GM23338 (cell line): ENCODE measurements at places on chromosomes 16 and 17. TPM values are rescaled to one million over a fixed set of nuclear protein-coding genes. Genes with fewer than 3 reads are reported as not detected.

DNA sequence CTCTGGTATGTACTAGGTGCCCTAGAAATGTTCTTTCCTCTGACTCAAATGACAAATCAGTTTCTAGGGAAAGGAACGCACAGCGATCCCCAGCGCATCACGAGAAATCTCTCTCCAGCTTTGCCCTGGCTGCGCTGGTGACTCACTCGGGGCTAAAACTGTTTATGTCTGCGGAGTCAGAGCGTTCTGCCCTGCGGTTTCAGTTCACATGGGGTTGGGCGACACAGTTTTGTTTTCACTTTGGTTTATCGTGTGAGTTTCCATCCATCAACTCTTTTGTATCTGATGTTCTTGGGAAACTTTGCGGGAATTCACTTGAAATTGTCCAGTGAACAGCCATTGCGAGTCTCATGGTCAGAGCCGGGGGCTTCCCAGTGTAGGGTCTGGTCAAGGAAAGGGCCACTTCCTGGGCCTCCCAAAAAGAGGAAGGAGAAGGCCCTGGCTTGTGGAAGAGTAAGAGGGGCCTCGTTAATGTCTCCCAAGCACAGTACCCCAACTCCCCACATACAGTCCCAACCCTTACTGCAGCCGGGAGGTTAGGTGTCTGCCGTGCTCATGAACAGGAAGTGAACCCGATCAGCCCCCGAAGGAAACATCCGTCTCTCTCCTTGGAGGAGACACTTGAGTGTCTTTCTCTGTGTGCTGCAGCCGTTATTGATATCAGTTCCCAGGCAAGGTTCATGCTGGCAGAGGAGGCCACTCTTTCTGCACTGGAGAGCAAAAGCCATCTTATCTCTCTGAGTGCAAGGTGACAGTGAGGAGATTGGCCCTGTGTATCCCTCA, 643.2 kb downstream of the WWOX start:
- no peaks in the 10 kb centered on the region for H3K27me3 ChIP-seq
- no peak overlapping the region for H3K27ac ChIP-seq
- no peaks in the 10 kb centered on the region for H3K4me1 ChIP-seq
- H3K4me3 ChIP-seq = no peak overlapping the region
- DNase-seq = no peak
- no peaks in the 10 kb centered on the region for H3K36me3 ChIP-seq

- H3K4me3 ChIP-seq = no peak overlapping the region
- no peaks in the 10 kb centered on the region for H3K36me3 ChIP-seq
- H3K27ac ChIP-seq = no peak overlapping the region
- no peaks in the 10 kb centered on the region for H3K27me3 ChIP-seq
- H3K4me1 ChIP-seq = no peaks in the 10 kb centered on the region
Observed at GRCh38 chr16:85856079-85856478, 42.9 kb upstream of the IRF8 start.

GRCh38 chr17:31654936-31655335, 204.1 kb downstream of the COPRS start:
- H3K27me3 ChIP-seq = no peaks in the 10 kb centered on the region
- no peak overlapping the region for H3K27ac ChIP-seq
- H3K4me1 ChIP-seq = no peaks in the 10 kb centered on the region
- H3K36me3 ChIP-seq = no peaks in the 10 kb centered on the region
- DNase-seq = no peak

GRCh38 chr17:62017912-62018311, 47.2 kb downstream of the MED13 start:
- no peak for DNase-seq
- H3K27ac ChIP-seq = no peak overlapping the region
- no peaks in the 10 kb centered on the region for H3K4me1 ChIP-seq
- no peaks in the 10 kb centered on the region for H3K27me3 ChIP-seq
- H3K4me3 ChIP-seq = no peak overlapping the region

- no peaks in the 10 kb centered on the region for H3K4me1 ChIP-seq
- H3K27ac ChIP-seq = no peak overlapping the region
- DNase-seq = no peak
- peaks cover 41% of the 10 kb centered on the region for H3K36me3 ChIP-seq
Observed at GRCh38 chr17:3826191-3826590, 19.9 kb downstream of the NCBP3 start.

- H3K4me1 ChIP-seq = no peaks in the 10 kb centered on the region
- no peak overlapping the region for H3K4me3 ChIP-seq
- no peaks in the 10 kb centered on the region for H3K36me3 ChIP-seq
- DNase-seq = no peak
- H3K27ac ChIP-seq = no peak overlapping the region
- no peaks in the 10 kb centered on the region for H3K27me3 ChIP-seq
Observed at GRCh38 chr17:17367931-17368330, 64.8 kb downstream of the NT5M start.

GRCh38 chr17:2060385-2060658, 5.4 kb downstream of the HIC1 start:
- peaks cover 29% of the 10 kb centered on the region for H3K4me1 ChIP-seq
- H3K36me3 ChIP-seq = no peaks in the 10 kb centered on the region
- no peak overlapping the region for H3K27ac ChIP-seq
- H3K4me3 ChIP-seq = no peak overlapping the region

GRCh38 chr16:66293932-66294331, 72.6 kb upstream of the CDH5 start:
- no peaks in the 10 kb centered on the region for H3K36me3 ChIP-seq
- no peak for DNase-seq
- no peak overlapping the region for H3K4me3 ChIP-seq
- no peaks in the 10 kb centered on the region for H3K4me1 ChIP-seq
- H3K27me3 ChIP-seq = no peaks in the 10 kb centered on the region
- H3K27ac ChIP-seq = no peak overlapping the region

DNA sequence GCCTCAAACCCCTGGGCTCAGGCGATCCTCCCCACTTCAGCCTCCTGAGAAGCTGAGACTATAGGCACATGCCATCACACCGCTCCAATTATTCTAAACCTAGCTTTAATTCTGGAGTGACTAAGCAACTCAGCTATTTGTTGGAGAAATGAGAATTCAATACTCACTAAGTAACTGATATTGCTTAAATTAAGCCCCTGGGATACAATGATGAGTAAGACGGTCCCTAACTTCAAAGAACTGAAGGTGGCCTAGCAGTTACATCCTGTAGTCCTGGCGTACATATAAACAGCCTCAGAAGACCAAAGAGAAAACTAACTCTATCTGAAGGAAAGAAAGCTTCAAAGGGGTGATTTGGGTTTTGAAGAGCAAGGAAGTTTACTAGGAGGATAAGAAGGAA, 25.0 kb downstream of the XPO6 start:
- H3K27ac ChIP-seq = peak overlapping the region; percentile 11; the same call in 1 of the 2 replicates
- no peak overlapping the region for H3K4me3 ChIP-seq
- H3K4me1 ChIP-seq = peaks cover 25% of the 10 kb centered on the region
- H3K36me3 ChIP-seq = no peaks in the 10 kb centered on the region; the same call in 1 of the 2 replicates
- no peak for DNase-seq
- H3K27me3 ChIP-seq = no peaks in the 10 kb centered on the region

- DNase-seq = no peak
- H3K27ac ChIP-seq = no peak overlapping the region
- H3K4me1 ChIP-seq = no peaks in the 10 kb centered on the region
- no peaks in the 10 kb centered on the region for H3K36me3 ChIP-seq
- no peak overlapping the region for H3K4me3 ChIP-seq
Observed at GRCh38 chr16:88481851-88482250, 28.8 kb downstream of the ZFPM1 start.

- no peaks in the 10 kb centered on the region for H3K4me1 ChIP-seq
- DNase-seq = no peak
- no peak overlapping the region for H3K27ac ChIP-seq
- H3K27me3 ChIP-seq = no peaks in the 10 kb centered on the region
- no peak overlapping the region for H3K4me3 ChIP-seq
- H3K36me3 ChIP-seq = peaks cover 9% of the 10 kb centered on the region; the same call in 1 of the 2 replicates
Observed at GRCh38 chr16:27995378-27995777, 68.1 kb downstream of the GSG1L start.

GRCh38 chr17:83101805-83102480, 22.5 kb downstream of the METRNL start:
- H3K27ac ChIP-seq = no peak overlapping the region
- H3K4me1 ChIP-seq = peaks cover 13% of the 10 kb centered on the region; the same call in 1 of the 2 replicates
- no peaks in the 10 kb centered on the region for H3K27me3 ChIP-seq
- H3K4me3 ChIP-seq = no peak overlapping the region

GRCh38 chr16:19696328-19696727, 21.7 kb downstream of the KNOP1 start:
- H3K36me3 ChIP-seq = peaks cover 20% of the 10 kb centered on the region
- no peak overlapping the region for H3K27ac ChIP-seq
- H3K4me1 ChIP-seq = no peaks in the 10 kb centered on the region
- no peak for DNase-seq
- H3K4me3 ChIP-seq = no peak overlapping the region

DNA sequence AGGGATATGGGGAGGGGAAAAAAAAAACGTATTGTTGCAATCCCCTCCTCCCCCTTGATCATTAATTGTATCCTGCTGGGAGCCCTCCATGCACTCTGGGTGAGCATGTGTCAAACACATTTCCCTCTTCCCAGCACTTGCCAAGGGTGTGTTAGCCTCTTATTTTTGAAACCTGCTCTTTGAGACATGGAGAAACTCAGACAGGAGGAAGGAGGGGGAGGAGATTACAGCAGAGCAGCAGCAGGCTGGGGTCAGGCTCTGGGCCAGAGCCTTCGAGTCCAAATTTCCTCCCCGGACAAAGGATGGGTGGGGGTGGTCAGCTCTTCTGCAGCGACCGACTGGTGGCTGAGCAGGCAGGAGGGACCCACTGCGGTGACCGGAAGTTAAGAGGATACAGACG, 64.7 kb downstream of the SOX9 start:
- peaks cover 27% of the 10 kb centered on the region for H3K4me1 ChIP-seq
- no peak overlapping the region for H3K4me3 ChIP-seq
- H3K27me3 ChIP-seq = no peaks in the 10 kb centered on the region
- H3K27ac ChIP-seq = no peak overlapping the region
- no peak for DNase-seq

DNA sequence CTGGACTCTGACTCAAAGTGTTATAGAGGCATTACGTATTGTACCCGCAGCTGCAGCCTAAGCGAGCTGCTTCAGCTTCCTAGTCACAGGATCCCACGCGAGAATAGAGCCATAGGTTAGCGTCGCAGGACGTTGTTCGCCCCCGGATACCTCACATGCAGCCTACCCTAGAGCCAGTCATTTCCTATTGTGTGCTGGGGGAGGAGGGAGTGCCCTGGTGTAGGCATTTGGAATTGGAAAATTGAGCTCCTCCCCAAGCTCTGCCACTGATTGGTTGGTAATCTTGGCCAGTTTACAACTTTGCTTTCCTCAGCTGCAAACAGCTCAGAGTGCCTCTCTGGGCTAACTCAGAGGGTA, 530 bp downstream of the NAA60 start:
- H3K4me1 ChIP-seq = no peaks in the 10 kb centered on the region; the same call in 1 of the 2 replicates
- H3K36me3 ChIP-seq = no peaks in the 10 kb centered on the region; the same call in 1 of the 2 replicates
- DNase-seq = peak; percentile 62
- no peaks in the 10 kb centered on the region for H3K27me3 ChIP-seq
- H3K4me3 ChIP-seq = peak overlapping the region; percentile 51
- peak overlapping the region; percentile 30; the same call in 1 of the 2 replicates for H3K27ac ChIP-seq

DNA sequence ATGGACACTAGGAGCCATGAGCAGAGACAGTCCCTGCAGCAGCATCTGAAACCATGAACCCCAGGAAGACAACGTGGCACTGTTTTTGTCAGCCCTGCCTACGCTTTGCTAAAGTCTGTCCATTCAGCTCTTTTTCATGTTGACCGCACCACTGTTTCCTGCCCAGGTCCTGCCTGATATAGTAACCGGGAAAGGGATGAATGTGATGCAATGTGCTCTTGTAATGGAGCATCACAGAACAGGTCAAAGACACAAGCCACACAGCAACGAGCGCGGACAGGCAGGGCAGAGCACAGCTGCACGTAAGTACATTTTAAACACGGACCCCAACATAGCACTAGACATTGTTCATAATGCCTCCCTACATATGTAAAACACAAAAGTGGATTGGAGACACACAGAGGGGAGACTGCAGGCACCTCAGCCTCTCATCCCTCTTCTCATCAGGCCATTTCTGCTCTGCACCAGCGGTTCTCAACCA, 16.9 kb upstream of the TNFRSF13B start:
- H3K27ac ChIP-seq = no peak overlapping the region
- no peak for DNase-seq
- H3K27me3 ChIP-seq = no peaks in the 10 kb centered on the region
- H3K4me1 ChIP-seq = no peaks in the 10 kb centered on the region
- no peak overlapping the region for H3K4me3 ChIP-seq

DNA sequence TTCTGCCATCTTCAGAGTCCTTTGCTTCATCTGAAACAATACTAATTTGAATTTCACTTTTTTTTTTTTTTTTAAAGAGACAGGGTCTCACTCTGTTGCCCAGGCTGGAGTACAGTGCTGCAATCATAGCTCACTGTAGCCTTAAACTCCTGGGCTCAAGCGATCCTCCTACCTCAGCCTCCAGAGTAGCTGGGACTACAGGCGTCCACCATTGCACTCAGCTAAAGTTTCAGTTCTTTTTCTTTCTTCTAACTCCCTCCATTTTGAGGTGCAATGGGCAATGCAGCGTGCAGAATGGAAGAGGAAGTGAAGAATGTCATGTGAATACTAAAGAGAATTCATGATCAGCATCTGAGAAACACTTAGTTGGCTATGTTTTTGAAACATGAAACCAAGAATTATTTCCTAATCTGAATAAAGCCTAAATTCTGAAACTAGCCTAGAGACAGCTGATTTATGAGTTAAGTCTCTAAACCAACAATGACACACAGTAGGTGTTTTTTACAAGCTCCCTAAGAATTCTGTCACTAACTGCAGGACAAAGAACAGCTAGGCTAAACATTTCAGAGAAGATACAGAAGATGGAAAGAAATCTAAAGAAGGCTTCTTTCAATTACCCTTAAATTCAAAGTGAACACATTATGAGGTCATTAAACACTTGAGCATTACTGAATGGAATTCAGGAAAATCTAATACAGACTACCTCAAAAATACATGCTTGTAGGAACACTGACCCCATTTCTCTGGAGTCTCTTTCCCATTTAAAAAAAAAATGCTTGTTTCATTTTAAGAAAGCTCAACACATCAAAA, 21.0 kb downstream of the SNN start:
- no peaks in the 10 kb centered on the region for H3K27me3 ChIP-seq
- no peak for DNase-seq
- no peaks in the 10 kb centered on the region for H3K4me1 ChIP-seq
- no peak overlapping the region for H3K27ac ChIP-seq
- H3K36me3 ChIP-seq = peaks cover 14% of the 10 kb centered on the region; the same call in 1 of the 2 replicates

GRCh38 chr17:34091975-34092374, 163.1 kb upstream of the CCL2 start:
- H3K4me3 ChIP-seq = no peak overlapping the region
- no peak for DNase-seq
- H3K4me1 ChIP-seq = no peaks in the 10 kb centered on the region

SLC22A31 gene
- total RNA-seq = 7.9 and 13.8 TPM in 2 replicates

RAC3 gene
- 211 and 293 TPM in 2 replicates for total RNA-seq

MYH13 gene
- total RNA-seq = not detected in 2 replicates

GLP2R gene
- not detected in 2 replicates for total RNA-seq

ABCA9 gene
- not detected in 2 replicates for total RNA-seq

FAM20A gene
- total RNA-seq = 1.4 and 1.6 TPM in 2 replicates

GPR139 gene
- 1.8 and 2.3 TPM in 2 replicates for total RNA-seq

EVPLL gene
- 0.12 and 0.42 TPM in 2 replicates for total RNA-seq

KRT12 gene
- not detected in 2 replicates for total RNA-seq

GDPD1 gene
- total RNA-seq = 6.8 and 8.1 TPM in 2 replicates

CDC6 gene
- 75.5 and 79.9 TPM in 2 replicates for total RNA-seq

MFAP4 gene
- total RNA-seq = 2.6 and 7.7 TPM in 2 replicates
